ENCODE measurements at places on chromosomes 3 and 15. TPM values are rescaled to one million over a fixed set of nuclear protein-coding genes. Genes with fewer than 3 reads are reported as not detected.

Gene B3GALNT1
- 43.7 TPM for polyA plus RNA-seq

Gene C3orf20
- polyA plus RNA-seq = 0.30 TPM

Gene SERPINI2
- 0.95 TPM for polyA plus RNA-seq

Gene CISH
- 30.5 TPM for polyA plus RNA-seq

Gene PLS1
- 24.5 TPM for polyA plus RNA-seq

Gene KLHL40
- not detected for polyA plus RNA-seq

Gene CYB561D2
- polyA plus RNA-seq = 17.0 TPM

Gene OR5H2
- not detected for polyA plus RNA-seq

Gene IL12A
- polyA plus RNA-seq = 1.0 TPM

Gene KIF15
- polyA plus RNA-seq = 31.2 TPM

Gene IGSF11
- 5.2 TPM for polyA plus RNA-seq

Gene GOLGA6L7
- 0.25 TPM for polyA plus RNA-seq

Gene GPR160
- polyA plus RNA-seq = 32.5 TPM

Gene CHRFAM7A
- 3.0 TPM for polyA plus RNA-seq

Gene GP5
- 0.69 TPM for polyA plus RNA-seq

Gene UNC45A
- polyA plus RNA-seq = 71.4 TPM

Gene TLR9
- 0.17 TPM for polyA plus RNA-seq

Gene APOD
- 8.2 TPM for polyA plus RNA-seq

Gene MESP2
- polyA plus RNA-seq = 0.30 TPM

Gene GOLGA8K
- 2.9 TPM for polyA plus RNA-seq

Gene BRK1
- polyA plus RNA-seq = 211 TPM

Gene KCNAB1
- 3.3 TPM for polyA plus RNA-seq

Gene UBAP1L
- 3.9 TPM for polyA plus RNA-seq

Gene CCR5
- 0.23 TPM for polyA plus RNA-seq

Gene PEX5L
- 0.31 TPM for polyA plus RNA-seq

Gene ZNF80
- polyA plus RNA-seq = 0.11 TPM

Gene PLSCR4
- 18.0 TPM for polyA plus RNA-seq

Gene ANKRD34C
- polyA plus RNA-seq = 0.05 TPM

Gene TRPC1
- 12.3 TPM for polyA plus RNA-seq

Gene CCK
- 0.56 TPM for polyA plus RNA-seq

Gene HRH1
- 1.5 TPM for polyA plus RNA-seq

Gene CAPN3
- 35.0 TPM for polyA plus RNA-seq

Gene GRIP2
- polyA plus RNA-seq = 1.2 TPM

Gene RPL32
- 2,375 TPM for polyA plus RNA-seq

Gene CHRNA7
- 20.6 TPM for polyA plus RNA-seq

Gene ARPC4
- polyA plus RNA-seq = 141 TPM

Gene FES
- polyA plus RNA-seq = 20.4 TPM

Gene LRRC34
- 12.3 TPM for polyA plus RNA-seq

Gene DNAH12
- polyA plus RNA-seq = 1.1 TPM

Gene CCDC54
- polyA plus RNA-seq = 0.11 TPM

Gene RASGRP1
- 11.4 TPM for polyA plus RNA-seq

Gene NR2F2
- 354 TPM for polyA plus RNA-seq

Gene CCR8
- polyA plus RNA-seq = not detected

Gene OIP5
- polyA plus RNA-seq = 12.2 TPM

Gene RGMA
- 8.6 TPM for polyA plus RNA-seq

Gene HDGFL3
- polyA plus RNA-seq = 114 TPM

Gene NEIL1
- 17.6 TPM for polyA plus RNA-seq

Gene GOLGA8N
- polyA plus RNA-seq = 42.2 TPM

Gene OR5K2
- not detected for polyA plus RNA-seq

Gene POMGNT2
- polyA plus RNA-seq = 23.6 TPM

Gene EMC7
- 71.2 TPM for polyA plus RNA-seq

Gene EOGT
- 10.9 TPM for polyA plus RNA-seq

Gene LRRC15
- polyA plus RNA-seq = 0.07 TPM

Gene HTR3E
- not detected for polyA plus RNA-seq

Gene EIF4A2
- polyA plus RNA-seq = 936 TPM

Data from renal cortex interstitium (tissue), 15 donors.